ENCODE measurements at places on chromosomes 16 and 17. TPM values are rescaled to one million over a fixed set of nuclear protein-coding genes. Genes with fewer than 3 reads are reported as not detected.

The OTOP2 gene
- 0.06 TPM for total RNA-seq

The CES1 gene
- total RNA-seq: 30.1 TPM

The TBC1D3I gene
- 0.27 TPM for total RNA-seq

The NT5C3B gene
- total RNA-seq: 106 TPM

The COIL gene
- 17.0 TPM for total RNA-seq

The ITGB4 gene
- 48.5 TPM for total RNA-seq

The EVPL gene
- total RNA-seq: 18.5 TPM

The C17orf67 gene
- total RNA-seq: 2.2 TPM

The CD79B gene
- total RNA-seq: not detected

The ZACN gene
- 0.16 TPM for total RNA-seq

The MAF gene
- total RNA-seq: 0.13 TPM

The ACSM2B gene
- not detected for total RNA-seq

The MRPL38 gene
- 123 TPM for total RNA-seq

The OTOP3 gene
- 0.05 TPM for total RNA-seq

The EFCAB3 gene
- not detected for total RNA-seq

The FKBP10 gene
- total RNA-seq: 120 TPM

The ETV4 gene
- 50.5 TPM for total RNA-seq
